ENCODE measurements at places on chromosomes 5 and 9. TPM values are rescaled to one million over a fixed set of nuclear protein-coding genes. Genes with fewer than 3 reads are reported as not detected.

The CCNI2 gene
- not detected for total RNA-seq

The LCN15 gene
- total RNA-seq, result not detected

The ANKRD31 gene
- total RNA-seq, result 0.09 TPM

The CNTFR gene
- total RNA-seq, result not detected

The PBX3 gene
- total RNA-seq, result 105 TPM

The PALM2AKAP2 gene
- total RNA-seq, result 1.9 TPM

The EIF4EBP3 gene
- 1.7 TPM for total RNA-seq

The PCDHGB6 gene
- 3.7 TPM for total RNA-seq
